ENCODE measurements at places on chromosomes 7 and 10. TPM values are rescaled to one million over a fixed set of nuclear protein-coding genes. Genes with fewer than 3 reads are reported as not detected.

The C10orf105 gene
- not detected for total RNA-seq

The FOXI2 gene
- not detected for total RNA-seq

The ZPBP gene
- total RNA-seq = not detected

The UBTD1 gene
- 0.40 TPM for total RNA-seq

The MICALL2 gene
- total RNA-seq = 67.6 TPM

The RELN gene
- 1.5 TPM for total RNA-seq

- DNase-seq = no peak
Observed at GRCh38 chr7:117088623-117089194, 135.4 kb downstream of the ST7 start.

- DNase-seq = no peak
Observed at GRCh38 chr10:61592581-61592980, 70.1 kb upstream of the CABCOCO1 start.

- no peak for DNase-seq
Observed at GRCh38 chr10:124089859-124090258, 3.5 kb downstream of the CHST15 start.

DNA sequence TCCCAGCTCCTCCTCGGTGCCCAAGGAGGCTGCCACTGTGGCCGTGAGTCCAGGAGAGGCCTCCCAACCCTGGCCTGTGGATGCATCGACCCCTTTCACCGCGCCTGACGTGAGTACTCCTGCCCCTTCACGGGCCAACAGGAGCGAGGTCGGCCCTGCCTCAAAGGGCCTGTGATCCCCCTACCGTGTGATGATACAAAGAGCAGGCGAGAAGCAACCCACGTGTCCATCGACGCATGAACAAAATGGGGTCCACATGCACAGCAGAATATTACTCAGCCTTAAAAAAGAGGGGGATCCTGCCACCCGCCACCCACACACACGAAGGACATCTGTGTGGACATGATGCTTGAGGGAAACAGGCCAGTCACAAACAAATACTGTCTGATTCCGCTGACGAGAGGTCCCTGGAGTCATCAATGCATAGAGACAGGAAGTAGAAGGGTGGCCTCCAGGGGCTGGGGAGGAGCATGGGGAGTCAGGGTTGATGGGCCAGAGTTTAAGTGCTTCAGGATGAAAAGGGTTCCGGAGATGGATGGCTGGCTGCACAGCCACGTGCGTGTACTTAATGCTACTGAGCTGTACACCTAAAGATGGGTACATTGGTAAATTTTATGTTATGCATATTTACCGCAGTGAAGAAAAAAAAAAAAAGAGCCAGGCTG, 151.9 kb downstream of the PRKAG2 start:
- no peak for DNase-seq

DNA sequence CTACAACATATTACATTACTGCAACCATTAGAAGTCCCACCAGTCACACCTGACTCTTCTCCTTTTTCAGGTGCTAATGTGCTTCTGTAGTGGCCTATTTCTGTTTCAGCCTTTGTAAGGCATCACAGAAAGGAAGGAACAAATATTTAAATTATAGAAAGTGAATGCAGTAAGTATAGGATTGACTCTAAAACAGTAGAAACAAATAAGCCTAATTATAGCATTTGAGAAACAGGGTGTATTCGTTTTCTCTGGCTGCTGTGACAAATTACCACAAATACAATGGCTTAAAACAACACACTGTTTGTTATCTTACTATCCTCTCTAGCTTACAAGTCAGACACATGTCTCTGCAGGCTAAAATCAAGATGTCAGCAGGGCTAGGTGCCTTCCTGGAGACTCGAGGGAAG, 69.4 kb downstream of the CCSER2 start:
- DNase-seq = no peak

GRCh38 chr10:10831085-10831484, 186.6 kb upstream of the CELF2 start:
- DNase-seq = peak; percentile 27

DNA sequence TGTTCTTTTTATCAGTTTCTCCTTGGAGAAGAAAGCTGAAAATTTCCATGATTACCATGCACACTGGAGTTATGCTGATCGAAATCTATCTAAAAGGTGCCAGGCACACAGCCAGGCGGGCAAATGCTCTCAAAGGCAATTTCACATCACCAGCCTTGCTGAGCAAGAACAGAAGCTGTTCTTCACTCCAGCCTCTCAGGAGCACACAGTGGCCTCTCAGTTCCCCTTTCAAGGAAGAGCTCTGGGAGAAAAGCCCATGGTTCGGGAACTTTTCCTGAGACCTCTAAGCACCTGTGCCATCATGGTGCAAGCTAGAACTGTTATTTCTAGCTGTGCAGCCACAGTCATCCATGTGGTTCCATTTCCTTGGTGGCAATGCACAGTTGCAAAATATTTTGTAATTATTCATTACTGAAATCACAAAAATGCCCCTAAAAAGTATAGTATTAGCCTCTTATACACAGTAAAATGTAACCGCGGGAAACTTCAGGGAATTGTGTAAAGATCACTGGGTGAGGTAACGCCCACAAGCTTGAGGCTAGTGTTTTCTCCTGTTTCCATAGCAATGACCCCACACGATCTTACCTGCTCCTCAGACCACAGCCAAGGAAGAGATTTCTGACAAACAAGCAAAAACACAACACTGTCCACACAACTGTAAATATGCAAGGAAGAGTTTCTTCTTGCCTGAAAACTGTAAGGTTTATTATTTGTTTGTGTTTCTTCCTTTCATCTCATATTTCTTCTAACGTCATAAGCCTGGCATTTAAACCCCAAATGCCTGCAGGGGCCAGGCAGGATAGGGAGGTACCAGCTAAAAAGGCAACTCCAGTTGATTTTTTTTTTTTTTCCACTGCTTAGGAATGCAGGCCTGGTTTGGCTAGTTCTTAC, 121.2 kb downstream of the FAM107B start:
- no peak for DNase-seq

DNA sequence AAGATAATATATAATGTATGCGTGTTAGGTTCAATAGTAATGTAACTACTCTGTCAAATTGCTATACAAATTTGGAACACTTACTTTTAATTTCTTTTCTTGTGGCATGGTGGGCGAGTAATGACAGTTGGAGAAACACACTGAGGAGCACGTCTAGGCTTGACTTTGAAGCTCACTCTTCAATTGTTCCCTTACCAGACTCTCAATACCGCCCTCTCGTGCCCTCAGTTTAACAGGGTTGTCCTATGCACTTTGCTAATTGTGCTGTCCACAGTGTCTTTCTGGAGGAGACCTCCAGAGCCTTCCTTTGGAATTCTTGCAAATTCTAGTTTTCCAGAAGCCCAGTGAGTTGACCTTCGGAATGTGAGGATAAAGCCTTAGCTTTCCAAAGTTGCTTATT, 107.2 kb upstream of the RELN start:
- no peak for DNase-seq

All from transverse colon (tissue), 4 donors.